Astrocyte of the cerebellum (primary cell): ENCODE measurements at places on chromosomes 13 and 19.
A peak's percentile ranks its signal among the peaks of the same experiment; 100 is the strongest.

DNA sequence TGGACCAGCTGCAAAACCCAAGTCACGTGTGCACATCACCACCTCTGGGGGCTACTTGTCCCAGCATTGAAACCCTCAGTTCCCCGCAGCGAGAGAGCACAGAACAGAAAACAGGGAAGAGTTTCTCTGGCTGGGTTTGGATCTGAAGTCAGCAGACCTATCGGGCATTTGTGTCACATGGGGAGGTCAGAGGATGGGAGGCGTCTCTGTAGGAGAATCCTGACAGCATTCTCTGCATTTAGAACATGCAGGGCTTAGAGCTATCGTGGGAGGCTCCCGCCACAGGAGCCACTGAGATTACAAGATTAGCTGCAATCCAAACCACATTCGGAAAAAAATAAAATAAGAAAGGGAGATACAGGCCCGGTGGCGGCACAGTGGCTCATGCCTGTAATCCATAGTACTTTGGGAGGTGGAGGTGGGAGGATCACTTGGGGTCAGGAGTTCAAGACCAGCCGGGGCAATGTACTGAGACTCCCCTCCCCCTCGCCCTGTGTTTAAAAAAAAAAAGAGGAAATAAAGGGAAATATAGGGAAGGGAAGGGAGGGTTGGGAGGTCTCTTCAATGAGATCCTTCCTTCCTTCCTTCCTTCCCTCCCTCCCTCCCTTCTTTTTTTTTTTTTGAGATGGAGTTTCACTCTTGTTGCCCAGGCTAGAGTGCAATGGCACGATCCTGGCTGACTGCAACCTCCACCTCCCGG lies 2.9 kb upstream of the TLE6 start:
- DNase-seq, result no peak

GRCh38 chr13:99066219-99066618 lies 88.4 kb upstream of the DOCK9 start:
- DNase-seq, result no peak

GRCh38 chr13:94384231-94384905 lies 95.1 kb downstream of the DCT start:
- DNase-seq, result no peak

DNA sequence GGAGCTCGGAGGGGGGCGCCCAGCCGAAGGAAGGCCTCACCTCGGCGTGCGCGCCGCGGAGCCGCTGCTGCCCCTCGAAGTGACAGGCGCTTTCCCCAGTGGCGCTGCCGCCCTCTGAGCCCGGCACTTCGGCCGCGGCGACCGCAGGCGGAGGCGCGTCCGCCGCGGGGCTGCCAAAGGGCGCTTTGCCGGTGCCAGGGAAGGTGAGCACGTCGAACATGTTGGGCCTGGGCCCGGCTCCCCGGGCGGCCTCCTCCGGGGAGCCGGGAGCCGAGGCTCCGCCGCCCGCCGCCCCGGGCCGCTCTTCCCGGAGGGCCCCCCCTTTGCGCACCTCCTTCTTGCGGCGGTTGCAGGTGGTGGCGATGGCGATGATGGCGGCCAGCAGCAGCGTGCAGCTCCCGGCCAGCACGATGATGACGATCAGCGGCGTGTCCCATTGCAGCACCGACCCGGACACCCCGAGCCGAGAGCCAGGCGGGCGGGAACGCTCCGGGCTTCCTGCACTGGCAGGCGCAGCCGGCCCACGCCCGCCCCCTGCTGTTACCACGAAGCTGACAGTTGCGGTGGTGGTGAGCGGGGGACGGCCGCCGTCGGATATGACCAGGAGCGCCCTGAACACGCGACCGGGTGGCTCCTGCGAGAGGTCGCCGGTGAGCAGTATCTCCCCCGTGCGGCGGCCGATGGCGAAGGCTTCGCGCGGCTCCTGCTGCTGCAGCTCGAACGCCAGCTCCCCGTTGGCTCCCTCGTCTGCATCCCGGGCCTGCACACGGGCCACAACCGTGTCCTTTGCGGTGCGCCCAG lies 2.5 kb downstream of the PCDH8 start:
- DNase-seq, result no peak

GRCh38 chr13:20492641-20493040 lies 33.0 kb downstream of the CRYL1 start:
- DNase-seq, result peak; percentile 11

DNA sequence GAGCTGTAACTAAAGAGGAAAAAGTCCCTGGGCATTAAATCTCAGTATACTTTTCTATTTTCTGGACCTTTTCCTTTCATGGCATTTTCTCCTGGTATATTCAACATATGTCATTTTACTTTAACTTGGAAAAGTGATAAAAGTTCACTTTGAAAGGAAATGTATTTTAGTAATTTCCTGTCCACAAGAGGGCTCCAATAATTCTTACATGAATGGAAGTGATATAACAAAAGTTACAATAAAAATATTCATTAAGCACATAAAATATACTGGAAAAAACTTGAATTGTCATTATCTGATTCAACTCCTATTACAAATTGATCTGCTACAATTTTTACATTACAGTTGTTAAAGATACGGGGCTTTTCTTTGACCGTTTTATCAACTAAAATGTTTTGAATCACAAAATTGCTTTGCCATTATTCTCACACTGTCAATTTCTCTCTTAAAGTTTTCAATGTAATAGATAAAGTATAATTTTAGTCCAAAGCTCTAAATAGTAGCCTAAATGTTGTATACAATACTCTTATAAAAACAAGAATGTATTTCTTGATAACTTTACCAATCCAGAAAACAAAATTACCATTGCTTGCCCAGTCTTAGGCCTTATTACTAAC lies 4.9 kb downstream of the UBL3 start:
- no peak for DNase-seq

- peak; percentile 24 for DNase-seq
These were observed 752 bp downstream of the PDCD5 start for GRCh38 chr19:32581705-32582179.

GRCh38 chr19:55473225-55474012 lies 3.0 kb upstream of the ZNF628 start:
- no peak for DNase-seq

DNA sequence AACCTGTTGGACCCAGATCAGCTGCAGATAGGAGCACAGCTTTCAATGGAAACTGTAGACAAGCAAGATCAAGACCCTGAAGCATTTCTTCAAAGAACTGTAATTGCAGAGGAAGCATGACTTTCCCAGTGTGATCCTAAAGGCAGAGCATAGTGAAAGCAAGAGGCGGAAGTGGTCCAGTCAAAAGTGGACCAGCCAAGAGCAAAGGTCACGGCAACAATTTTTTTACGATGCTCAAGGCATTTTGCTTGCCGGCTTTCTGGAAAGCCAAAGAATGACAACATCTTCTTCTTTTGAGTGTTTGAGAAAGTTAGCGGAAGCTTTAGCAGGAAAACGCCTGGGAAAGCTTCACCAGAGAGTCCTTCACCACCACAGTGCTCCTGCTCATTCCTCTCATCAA lies 111.6 kb downstream of the RNF17 start:
- DNase-seq, result no peak

- no peak for DNase-seq
These were observed at the start of gene LILRB4 for GRCh38 chr19:54662730-54663129. TSS of gene LILRB4 (plus strand) at chr19:54662985. CDS start at chr19:54663034, 49 bp downstream.

DNA sequence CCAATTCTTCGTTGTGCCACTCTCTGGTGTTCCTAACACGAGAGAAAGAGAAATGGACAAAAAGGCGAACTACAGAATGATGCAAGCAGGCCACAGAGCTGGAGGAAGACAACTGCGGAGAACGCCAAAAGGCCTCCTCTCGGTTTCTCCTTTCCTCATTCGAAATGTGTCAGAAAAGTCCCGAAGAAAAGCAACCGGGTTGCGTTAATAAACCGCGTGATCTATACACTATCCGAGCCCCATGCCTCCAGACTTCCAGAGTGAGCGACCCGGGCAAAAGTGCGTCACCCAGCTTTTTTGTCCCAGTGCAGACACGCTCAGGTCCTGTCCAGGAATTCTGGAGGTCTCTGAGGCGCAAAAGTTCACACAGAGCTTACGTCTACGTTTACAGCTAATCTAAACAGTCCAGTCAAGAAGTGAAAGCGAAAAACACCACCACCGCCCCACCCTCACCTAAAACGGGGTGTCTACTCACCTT lies 413 bp downstream of the N4BP2L2 start:
- DNase-seq, result peak; percentile 15

GRCh38 chr19:13215572-13216380 lies 65.6 kb downstream of the IER2 start:
- no peak for DNase-seq

DNA sequence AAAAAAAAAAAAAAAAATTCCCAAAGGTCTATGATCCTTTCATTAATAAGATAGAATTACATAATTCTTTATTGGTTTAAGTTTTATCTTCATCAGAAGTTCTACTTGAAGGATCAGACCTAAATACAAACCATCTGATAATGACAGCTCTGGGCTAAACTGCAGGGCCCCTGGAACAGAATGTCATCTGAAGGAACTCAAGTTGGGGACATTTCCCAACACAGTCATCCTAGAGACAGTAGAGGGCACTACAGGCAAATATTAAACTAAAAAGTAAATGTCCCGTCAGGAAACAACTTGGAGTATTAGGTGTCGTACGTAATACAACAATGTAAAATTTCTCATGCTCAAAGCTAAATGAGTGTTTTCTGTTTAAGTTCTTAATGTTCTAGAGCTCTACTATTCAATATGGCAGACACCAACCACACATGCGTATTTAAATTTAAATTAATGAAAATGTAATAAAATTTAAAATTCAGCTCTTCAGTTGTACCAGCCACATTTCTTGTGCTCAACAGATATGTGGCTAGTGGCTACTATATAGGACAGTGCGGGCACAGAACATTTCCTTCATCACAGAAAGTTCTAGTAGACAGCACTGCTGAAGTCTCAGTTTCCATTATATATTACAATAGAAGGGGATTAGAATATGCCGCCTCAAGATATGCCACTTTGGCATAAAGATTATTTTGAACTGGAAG lies 21.8 kb upstream of the NAXD start:
- DNase-seq, result peak; percentile 38

DNA sequence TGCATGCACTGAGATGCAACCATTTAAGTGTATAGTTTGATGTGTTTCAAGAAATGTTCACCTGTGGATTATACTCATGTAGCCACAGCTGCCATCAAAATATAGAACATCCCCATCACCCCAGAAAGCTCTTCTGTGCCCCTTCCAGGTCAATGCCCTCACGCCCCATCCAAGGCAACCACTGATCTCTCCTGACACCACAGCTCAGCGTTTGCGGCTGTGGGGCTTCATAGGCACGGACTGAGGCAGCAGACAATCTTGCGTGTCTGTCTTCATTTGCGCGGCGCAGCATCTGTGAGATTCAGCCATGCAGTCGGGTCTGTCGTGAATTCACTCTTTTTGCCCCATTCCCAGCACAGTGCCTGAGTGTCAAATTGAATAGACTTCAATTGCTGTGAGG lies 153.8 kb upstream of the UQCRFS1 start:
- DNase-seq, result no peak
